OCI-M1 (cell line): ENCODE measurements at places on chromosomes 1 and 21.

GRCh38 chr21:15264084-15264665 lies 199.4 kb upstream of the NRIP1 start:
- DNase-seq: no peak

DNA sequence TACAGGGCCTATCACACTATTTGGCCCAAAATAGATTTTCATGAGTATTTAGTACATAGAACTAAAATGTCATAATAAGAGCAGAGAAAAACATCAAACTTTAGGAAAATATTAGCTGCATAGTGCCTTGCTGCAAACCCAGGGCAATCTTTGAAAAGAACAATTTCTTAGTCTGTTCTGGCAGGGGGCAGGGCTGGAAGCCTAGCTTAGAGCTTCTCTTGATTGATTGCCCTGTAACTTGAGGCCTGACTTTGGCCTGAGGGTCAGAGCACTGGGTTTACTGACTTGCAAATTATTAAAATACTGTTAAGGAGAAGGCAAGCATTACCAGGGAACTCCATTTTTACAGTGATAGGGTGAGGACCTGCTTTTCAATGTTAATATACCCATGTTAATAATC lies 115.8 kb upstream of the SPAG17 start:
- DNase-seq: no peak

- peak; percentile 40 for DNase-seq
Measured at GRCh38 chr1:192749349-192749748, 59.5 kb upstream of the RGS2 start.

DNA sequence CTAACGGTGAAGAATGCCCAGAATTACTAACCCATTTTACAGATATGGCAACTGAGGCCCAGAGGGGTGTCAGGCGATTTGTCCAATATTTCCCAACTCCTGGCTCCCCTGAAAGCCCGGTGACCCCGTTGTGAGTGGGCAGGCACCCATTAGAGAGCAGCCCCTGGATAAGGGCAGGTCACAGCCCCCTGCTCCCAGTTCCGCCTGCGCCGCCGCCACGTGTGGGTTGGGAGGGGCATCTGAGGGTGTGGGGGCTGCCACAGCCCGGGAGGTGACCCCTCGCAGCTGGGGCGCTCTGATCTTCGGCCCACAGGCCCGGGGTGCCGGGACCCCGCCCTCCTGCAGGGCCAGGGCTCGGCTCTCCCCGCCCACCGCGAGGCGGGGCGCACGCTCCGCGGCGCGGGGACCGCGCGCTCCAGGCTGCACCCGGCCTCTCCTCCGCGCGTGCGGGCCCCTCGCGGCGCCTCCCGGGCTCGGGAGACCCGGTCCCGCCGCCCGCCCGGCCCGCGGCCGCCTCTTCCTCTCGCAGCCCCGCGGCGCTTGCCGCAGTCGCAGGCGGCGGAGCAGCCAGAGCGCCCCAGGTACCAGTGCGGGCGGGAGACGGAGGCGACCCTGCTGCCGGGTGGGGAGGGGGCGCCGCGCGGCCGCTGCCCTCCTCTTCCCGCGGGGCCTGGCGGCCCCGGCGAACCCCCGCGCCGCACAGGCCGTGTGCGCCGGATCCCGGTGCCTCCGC lies at the start of gene HTR6:
Gene HTR6 (plus strand): TSS at position 423 of the 733 bp plus-strand sequence. CDS start 879 bp downstream, outside the sequence.
- no peak for DNase-seq

DNA sequence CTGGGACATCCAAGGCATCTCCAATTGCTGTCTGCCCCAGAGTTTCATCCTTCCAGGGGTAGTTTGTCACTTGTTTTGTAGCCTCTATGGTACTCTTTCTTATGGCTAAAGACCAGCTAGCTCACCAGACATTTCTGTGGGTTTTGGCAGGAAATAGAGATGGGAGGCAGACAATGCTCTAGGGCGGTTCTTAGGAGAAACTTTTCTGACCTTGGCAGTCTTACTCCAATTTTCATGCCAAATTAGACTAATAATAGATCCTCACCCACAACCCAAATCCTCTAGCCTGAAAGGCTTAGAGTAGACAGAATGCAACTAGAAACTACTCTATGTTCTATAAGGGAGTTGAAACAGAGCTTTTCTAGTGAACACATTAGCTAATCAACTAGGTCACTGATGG lies 69.8 kb downstream of the LRIG2 start:
- DNase-seq: no peak

- DNase-seq: no peak
Measured at GRCh38 chr1:201903135-201903534, 14.4 kb downstream of the SHISA4 start.

- DNase-seq: no peak
Measured at GRCh38 chr1:167634435-167634834, 4.4 kb downstream of the RCSD1 start.

GRCh38 chr1:172254521-172255222 lies 165.8 kb upstream of the C1orf105 start:
- DNase-seq: peak; percentile 61

DNA sequence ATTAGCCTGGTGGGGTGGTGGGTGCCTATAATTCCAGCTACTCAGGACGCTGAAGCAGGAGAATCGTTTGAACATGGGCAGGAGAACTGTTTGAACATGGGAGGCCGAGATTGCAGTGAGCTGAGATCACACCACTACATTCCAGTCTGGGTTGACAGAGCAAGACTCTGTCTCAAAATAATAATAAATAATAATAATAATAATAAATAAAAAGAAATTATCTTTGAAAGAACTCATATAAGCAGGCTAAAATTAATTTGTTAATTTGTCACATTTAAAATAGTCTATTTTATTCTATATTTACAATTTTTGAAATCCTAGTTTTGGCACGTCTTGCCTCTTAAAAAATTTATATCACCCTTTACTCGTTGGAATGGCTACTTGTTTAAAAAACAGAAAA lies 27.6 kb downstream of the CD247 start:
- DNase-seq: no peak

DNA sequence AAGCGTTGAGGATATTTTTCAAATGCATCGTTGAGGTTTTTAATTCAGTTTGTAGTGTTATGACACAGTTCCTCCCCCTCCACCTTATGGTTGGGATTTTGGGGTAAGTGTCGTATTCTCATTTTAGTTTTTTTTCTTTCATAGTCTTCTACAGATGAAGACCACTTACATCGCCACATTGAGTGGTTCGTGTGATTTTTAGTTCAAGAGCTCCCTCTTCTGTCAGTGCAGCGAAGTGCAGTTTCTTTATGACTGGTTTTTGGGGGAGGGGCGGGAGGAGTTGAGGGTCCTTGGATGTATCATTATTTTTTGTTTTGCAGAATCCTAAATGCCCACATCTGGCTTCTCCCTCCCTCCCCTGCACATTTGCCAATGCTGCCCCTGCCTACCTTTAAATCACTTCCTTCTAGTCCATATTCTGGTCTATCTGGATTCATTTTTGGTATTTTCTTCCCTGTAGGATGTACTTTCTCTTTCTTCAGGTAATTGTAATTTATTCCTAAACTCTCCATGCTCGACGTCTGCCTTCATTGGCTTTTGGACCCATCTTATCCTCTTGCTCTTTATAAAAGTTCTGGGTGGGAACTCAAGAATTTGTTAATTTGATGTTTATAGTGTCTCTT lies 433.1 kb downstream of the CAMTA1 start:
- peak; percentile 72 for DNase-seq

GRCh38 chr1:111620441-111620971 lies 917 bp downstream of the RAP1A start:
- peak; percentile 75 for DNase-seq

DNA sequence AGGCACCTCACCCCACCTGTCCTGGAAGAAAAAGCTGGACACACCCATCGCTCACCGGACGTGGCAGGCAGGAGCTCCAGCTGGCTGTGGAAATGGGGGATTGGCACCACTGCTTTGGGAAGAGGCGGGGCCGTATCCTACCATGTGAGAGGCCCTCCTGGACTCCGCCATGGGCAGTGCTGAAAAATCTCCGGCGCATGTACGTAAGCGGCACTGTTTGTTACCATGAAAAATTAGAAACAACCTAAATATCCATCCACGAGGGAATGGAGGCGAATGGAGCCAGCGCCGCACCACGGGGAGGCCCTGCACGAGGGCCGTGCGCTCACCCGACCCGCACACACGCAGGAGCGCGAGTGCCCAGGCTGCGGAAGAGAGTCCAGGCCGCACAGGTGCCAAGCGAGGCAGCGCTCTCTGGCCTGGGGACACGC lies 3.1 kb downstream of the KRTAP10-8 start:
- no peak for DNase-seq

DNA sequence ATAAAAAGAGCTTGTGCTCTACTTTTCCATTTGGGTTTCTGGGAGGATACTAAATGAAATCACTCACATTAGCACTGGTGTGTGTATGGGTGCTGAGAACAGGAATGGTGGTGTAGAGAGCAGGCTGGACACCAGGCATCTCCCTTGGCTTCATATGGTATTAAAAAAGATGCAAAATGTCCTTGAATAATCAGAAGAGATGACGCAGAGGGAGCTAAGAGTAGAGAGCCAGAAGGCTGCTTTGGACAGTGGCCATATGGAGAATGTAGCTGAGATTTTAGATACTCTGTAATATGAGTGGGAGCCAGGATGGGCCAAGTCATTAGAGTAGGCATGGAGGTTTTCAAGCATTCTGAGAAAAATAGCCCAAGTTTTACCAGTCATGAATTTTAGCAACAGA lies 112.3 kb upstream of the ZRANB2 start:
- DNase-seq: no peak
